Activated CD8-positive, alpha-beta memory T cell treated with anti-CD3 and anti-CD28 coated beads for 1 hour (primary cell): ENCODE measurements at places on chromosomes 4 and X.

DNA sequence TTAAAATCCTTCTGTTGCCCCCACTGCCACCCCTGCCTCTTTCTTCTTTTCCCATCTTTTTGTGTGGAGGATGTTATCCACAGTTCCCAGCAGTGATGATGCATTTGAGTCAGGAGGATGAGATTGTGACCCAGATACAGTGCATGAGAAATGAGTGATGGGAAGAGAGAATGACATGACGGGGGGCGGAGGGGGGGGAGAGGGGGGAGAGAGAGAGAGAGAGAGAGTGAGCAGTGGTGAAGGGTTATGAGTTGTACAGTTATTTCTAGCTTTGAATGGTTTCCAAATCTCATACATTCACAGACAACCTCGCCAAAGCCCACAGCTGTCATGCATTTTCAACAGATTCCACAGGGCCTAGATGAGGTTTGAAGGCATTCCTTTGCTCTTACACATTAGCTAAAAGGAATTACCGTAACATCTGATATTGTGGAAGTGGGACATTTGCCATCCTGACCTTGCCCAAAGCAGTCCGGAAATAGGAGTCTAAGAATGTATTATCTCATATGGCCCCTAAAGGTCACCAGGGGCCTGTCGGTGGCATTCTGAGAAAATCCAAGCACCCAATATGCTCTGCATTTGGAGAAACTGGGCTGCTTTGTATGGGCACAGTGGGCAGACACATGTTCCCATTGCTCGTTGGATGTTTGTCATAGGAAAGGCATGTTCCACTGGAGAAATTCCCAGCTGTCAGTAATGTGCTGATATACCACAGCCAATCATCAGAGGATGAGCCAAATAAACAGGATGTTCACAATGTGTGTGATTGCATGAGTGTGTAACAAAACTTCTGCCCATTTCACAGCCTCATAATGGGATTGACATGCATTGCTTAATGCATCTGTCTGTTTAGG lies 435.8 kb downstream of the SPRY1 start:
- DNase-seq = no peak

DNA sequence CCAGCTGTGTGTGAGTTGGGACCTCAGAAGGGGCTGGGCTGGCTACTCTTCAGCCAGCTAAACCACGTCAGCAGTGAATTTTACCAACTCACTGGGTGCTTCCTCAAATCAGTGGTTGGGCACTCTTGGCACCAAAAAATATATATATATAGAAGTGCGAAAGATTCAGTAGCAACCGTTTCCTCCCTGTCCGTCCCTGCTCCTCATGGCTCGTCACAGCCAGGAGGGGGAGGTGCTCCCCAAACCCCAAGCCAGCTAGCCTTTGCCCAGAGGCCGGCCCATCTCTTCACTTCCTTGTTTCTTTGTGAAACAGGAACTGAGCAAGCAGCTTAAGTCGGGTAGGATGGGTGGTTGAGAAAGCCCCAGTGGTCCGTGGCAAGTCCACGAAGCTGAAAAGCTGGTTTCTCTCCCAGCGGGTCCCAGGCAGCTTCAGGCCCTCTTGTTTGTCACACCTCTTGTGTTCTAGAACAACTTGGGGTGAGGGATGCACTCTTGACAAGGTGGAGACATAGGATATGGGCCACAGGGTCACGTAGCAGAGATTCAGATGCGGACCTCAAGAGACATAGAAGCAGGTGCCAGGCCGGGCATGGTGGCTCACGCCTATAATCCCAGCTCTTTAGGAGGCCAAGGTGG lies 6.8 kb upstream of the SASH3 start:
- DNase-seq = no peak

DNA sequence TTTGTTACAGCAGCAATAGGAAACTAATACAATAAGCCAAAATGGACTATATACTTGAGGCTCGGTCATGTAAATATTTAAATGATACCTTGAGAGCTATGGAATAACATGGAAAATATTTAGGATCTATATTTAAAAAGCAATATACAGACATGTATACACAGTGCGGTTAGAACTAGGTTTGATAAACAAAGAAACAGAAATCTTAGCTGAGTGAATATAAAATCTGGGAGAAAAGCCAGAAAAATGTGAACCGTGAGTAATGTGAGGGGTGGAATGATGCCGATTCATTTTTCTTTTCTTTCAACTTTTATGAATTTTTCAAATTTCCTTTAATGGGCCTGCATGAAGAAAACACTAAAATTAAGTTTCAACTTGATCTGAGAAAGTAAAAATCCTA lies 104.1 kb downstream of the ATXN3L start:
- no peak for DNase-seq

DNA sequence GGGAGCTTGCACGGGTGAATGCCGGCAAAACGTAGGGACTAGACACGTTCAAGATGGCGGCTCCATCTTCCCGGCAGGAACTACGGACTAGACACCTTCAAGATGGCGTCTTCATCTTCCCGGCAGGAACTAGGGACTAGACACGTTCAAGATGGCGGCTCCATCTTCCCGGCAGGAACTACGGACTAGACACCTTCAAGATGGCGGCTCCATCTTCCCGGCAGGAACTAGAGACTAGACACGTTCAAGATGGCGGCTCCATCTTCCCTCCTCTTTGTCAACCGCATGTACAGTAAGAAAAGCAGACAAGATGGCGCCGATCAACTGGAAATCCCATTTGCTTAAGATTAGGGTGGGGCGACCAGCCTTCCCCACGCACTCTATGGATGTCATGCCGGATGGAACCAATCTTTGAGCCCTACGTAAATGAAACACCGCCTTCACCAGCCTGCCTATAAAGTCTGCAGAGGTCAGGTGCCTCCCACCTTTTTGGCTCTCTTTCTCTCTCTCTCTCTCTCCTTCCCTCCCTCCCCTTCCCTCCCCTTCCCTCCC lies 222.4 kb downstream of the CRLF2 start:
- DNase-seq = peak; percentile 60

- DNase-seq = no peak
Measured at GRCh38 chr4:108830509-108831244, 67.8 kb upstream of the ETNPPL start.

GRCh38 chr4:125008676-125009075 lies 296.1 kb upstream of the ANKRD50 start:
- DNase-seq = no peak

DNA sequence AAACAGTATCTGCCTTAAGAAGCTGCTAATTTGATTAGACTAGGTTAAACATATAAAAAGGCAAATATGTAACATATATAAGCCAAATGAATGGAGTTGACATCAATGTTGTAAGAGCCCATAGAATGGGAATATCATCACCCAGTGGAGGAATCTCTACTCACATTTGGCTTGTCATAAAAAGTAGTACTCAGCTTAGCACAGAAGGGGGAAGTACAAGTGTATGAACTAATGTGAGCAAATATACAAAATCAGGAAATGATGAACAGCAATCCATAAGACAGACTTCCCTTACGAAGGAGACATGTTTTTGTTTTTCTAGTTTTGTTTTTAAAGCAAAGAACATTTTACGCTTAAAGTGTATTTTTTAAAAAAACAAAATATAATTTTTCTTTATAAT lies 74.9 kb downstream of the MAB21L2 start:
- DNase-seq = no peak

- no peak for DNase-seq
Measured at GRCh38 chr4:187996502-187997177, 1.1 kb downstream of the ZFP42 start.

- DNase-seq = no peak
Measured at GRCh38 chr4:184529283-184529682, 54.9 kb upstream of the IRF2 start.

- no peak for DNase-seq
Measured at GRCh38 chr4:87442889-87443288, 20.5 kb downstream of the NUDT9 start.

- no peak for DNase-seq
Measured at GRCh38 chr4:115927382-115927781, 814.0 kb upstream of the NDST4 start.

DNA sequence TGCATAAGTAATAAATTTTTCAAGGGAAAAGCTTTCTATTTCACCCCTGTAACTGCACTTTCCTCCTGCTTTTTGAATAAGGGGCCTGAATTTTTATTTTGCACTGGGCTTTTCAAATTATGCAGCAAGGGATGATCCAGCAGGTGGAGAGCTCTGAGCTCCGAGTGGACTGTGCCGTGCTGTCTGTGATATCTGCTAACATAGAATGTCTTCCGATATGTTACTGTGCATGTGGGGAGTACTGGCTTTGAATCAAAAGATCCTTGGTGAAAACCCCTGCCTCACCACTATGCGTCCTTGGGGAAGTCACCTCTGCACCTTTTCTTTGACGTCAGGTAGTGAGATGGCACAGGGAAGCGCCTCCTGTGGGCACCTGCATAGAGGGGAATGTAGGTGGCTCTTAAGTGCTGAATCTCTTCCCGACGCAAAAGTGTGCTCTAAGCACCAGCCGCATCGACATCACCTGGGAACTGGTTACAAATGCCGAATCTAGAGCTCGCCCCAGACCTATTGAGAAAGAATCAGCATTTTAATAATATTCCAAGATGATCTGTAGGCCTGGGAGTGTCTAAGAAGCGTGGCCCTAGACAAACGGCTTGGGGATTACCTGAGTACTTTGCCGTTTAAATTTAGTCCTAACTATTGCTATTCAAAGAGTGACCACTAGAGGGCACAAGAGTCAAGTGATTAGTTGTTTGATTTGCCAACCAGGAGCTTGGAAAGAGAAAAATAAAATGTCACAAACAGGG lies 19.2 kb upstream of the WFS1 start:
- no peak for DNase-seq

GRCh38 chr4:101439926-101440325 lies 92.6 kb upstream of the PPP3CA start:
- no peak for DNase-seq

- DNase-seq = no peak
Measured at GRCh38 chr4:86788826-86789225, 60.4 kb downstream of the SLC10A6 start.

DNA sequence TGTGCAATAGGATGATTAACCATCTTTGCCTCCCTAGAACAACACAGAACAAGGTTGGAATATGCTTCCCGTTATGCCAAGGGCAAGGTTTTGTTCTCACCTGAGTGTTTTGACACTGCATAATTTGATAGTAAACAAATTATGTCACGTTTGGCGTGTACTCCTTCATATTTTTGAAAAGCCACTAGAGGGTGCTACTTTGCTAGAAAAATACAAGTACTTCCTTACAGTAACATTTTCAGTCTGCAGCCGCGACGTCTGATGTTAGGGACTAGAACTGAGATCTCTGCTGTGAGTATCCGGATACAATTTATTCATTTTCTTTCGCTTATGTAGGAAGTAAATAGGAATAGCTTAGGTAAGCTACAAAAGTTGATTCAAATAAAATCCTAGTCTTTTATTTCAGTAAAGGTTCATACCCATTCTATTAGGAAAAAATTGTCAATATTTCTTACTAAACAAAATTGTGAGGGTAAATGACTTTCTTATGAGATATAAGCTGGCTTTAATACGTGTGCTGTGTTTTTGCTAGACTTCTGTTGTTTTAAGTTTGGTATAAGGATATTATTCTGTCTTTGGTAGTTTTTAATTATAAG lies 181.1 kb upstream of the WDFY3 start:
- DNase-seq = no peak

- no peak for DNase-seq
Measured at GRCh38 chr4:184896868-184897715, 71.3 kb upstream of the ACSL1 start.

GRCh38 chr4:128711361-128711760 lies 98.1 kb upstream of the JADE1 start:
- no peak for DNase-seq

- DNase-seq = no peak
Measured at GRCh38 chrX:139971394-139971749, 6.1 kb upstream of the CXorf66 start.

DNA sequence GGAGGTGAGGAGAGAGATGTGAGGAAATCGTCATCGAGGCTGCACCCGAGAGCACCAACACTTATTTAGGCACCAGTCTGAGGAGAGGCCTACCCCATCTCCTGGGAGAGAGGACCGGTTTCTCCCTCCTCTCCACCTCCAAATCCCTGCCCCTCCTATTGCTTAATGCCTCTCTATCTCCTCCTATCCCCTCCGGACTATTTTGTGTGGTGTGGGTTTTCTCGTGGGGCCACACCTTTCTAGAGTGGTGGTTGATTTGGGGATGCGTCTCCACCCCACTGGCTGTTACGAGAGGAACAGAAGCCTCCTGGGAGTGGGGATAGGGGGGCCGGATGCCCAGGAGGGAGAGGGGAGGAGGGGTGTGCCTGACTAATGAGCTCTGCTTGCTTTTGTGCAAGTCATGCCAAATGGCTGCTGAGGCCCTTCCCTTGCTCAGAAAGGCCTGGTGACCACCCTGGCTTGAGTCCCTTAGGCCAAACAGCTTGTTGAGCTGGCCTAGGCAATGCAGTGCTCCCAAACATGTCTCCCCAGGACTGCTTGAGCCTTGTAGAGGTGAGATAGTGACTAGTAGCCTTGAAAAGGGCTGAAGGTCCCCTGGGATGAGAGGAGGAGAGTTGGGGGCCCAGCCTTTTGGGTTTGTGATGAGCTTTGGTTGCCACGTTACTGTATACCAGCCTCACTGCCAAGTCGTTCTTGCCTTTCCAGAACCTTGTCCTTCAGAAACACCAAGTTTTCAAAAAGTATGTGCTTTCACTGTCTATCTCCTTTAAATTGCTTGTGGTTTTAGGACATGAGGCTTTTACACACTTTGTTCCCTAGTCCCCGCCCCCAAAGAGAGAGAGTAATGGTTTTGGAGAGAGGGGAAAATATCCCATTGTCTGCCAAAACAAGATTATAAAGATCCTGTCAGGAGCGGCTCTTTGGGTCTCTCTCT lies 1.2 kb downstream of the MSN start:
- DNase-seq = peak; percentile 16

DNA sequence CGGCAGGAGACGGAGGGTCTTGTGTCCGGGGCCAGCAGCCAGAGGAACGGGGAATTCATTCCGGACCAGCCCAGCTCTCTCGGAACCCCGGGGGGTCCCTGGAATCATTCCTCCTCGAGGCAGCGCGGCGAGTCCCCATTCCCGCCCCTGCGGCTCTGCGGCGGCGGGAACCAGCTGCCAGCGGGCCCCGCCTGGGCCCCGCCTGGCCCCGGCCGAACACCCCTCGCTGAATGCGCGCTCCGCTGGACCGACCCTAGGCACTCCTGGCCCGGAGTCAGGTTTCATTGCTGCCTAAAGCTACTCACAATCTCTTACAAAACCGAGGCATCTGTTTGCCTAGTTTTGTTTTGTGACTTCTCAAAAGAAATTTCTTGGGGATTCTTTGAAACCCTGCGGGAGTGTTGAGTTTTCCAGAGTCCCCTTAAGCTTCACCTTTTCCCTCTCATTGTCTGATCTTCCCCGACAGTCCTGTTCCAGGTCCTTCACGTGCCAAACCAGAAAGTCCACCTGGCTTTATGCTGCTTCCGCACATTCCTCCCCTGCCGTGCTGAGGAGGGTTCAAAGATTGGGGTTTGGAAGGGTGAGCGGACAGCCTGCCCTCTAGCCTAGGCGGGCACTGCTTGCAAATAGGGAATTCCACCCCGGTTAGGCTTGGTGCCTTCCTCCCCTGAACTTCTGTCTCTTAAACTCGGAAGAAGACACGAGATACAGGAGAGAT lies 789 bp downstream of the ARHGAP10 start:
- no peak for DNase-seq

GRCh38 chr4:74133786-74134499 lies 24.0 kb upstream of the MTHFD2L start:
- DNase-seq = no peak
